GM12864 (cell line): ENCODE measurements at places on chromosomes 5 and 9.

- DNase-seq = no peak
Observed at GRCh38 chr5:56088967-56089829, 94.4 kb upstream of the IL6ST start.

- DNase-seq = peak; percentile 24
Observed at GRCh38 chr9:88303721-88304451, 84.4 kb upstream of the SPIN1 start.

DNA sequence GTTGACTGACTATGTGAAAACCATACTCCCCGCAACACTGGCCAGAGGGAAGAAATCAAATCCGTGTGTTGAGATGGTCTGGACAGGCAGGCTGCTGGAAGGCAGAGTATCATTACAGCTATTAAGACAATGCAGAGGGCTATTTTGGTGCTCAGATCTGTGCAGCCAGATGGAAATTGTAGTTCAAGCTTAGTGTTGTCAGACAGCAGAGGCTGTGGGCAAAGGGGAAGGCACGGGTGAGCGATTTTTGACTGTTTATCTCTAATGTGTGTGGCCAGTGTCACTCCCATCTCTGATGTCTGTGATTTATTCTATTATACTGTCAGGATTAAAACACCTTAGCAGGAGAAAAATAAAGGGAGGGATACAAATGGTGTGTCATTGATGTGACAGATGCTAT is 984.4 kb upstream of the WWC1 start:
- no peak for DNase-seq

GRCh38 chr9:134284273-134284672 is 42.0 kb upstream of the RXRA start:
- DNase-seq = no peak

GRCh38 chr5:173869316-173869715 is 18.8 kb upstream of the CPEB4 start:
- DNase-seq = no peak

DNA sequence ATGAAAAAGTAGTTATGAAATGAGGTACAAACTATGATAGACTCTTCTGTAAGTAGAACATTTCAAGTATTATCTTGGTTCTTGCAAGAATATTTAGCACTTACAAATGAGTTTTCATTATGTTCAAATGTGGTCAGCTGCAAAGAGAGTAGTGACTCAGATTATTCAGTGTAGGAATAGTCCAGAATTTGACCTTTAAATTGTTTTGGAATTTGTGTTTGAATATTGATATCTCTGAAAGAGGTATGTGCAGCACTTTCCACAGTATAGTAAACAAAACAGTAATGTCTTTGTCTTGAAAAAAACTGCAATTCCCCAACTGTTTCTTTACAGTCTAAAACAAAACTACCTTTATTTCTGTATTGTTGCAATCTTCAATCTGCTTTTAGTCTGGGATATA is 56.1 kb downstream of the WDR70 start:
- no peak for DNase-seq

- no peak for DNase-seq
Observed at GRCh38 chr9:113998525-113999255, 79.4 kb downstream of the AMBP start.

- DNase-seq = no peak
Observed at GRCh38 chr5:7802855-7803254, 48.1 kb downstream of the CFAP90 start.

DNA sequence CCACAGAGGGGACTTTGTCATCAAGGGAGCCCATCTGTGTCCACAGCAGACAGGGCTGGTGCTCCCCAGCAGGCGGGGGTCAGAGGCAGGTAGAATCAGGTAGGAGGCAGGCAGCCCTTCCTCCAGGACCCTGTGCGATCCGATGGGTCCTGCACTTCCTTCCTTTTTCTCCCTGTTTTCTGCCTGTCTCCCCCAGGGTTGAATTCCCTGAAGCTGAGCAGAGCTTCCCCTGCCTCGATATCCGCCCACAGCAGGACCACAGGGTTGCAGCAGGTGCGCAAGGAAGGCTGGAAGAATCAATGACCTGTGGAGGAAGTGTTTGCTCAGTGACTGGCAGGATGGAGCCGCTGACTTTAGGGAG is 69.2 kb downstream of the MRPL36 start:
- DNase-seq = no peak

DNA sequence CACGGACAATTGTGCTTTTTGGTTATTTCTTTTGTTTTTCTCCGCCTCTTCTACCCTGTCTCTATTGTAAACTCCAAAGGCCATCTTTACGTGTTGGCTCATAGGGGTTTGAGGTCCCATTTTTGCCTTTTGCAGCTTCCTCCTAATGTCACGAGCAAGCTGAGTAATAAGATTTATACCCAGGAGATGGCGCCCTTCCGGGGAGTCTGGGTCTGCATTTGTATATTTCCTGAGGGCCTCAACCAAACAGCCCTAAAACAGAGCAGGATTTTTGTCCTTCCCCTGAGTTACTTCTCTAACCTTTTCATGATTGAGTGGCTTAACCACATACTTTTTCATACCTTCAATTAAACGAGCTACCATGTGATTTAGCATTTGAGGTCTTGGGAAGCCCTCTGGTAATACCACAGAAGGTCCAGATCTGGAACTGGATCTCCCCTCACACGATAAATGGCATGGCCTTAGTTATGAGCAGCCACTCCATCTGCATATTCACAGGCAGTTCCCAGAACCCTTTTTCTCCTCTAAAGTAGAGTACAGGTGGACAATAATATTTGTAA is 11.2 kb upstream of the CFAP95 start:
- no peak for DNase-seq

GRCh38 chr9:87564791-87565241 is 67.1 kb downstream of the DAPK1 start:
- DNase-seq = no peak

DNA sequence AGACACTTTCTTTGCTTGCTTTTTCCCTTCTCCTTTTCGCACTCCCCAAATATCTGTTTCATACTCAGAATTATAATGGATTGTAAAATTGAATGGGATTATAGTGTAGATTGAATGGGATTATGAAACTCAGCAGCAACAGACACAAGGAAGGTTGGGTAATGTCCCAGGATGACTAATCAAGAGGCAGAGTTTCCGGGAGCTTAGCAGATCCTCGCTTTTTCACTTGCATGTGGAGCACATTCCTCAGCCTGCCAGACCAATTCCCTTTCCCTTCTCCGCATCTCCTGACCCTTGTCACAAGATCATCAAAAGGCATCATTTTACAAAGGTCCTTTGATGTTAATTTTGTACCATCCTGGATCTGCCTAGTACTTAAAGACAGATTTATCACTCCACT is 55.1 kb upstream of the SLC1A1 start:
- DNase-seq = no peak

DNA sequence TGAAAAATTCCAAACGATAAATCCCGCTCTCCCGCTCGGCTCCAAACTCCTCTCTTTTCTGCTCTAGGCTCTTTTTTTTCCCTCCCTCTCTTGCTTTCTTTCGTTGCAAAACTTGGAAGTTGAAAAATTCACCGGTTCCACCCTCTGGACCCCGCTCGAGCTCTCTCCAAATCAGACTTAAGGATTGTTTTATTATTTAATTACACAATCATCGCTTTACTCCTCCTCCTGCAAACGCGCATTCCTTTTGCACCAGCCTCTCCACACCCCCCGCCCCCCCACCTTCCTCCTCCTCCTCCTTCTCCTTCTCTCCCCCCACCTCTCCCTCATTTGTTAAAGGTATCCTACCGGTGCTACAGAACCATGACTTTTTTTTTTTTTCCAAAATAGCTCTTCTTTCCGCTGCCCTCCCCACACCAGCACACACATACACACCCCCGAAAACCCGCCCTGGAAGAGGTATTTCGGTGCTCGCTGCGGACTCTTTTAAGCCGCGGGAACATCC is 535 bp upstream of the NFIB start:
- DNase-seq = no peak

GRCh38 chr5:75472973-75473372 is 38.5 kb downstream of the CERT1 start:
- no peak for DNase-seq

DNA sequence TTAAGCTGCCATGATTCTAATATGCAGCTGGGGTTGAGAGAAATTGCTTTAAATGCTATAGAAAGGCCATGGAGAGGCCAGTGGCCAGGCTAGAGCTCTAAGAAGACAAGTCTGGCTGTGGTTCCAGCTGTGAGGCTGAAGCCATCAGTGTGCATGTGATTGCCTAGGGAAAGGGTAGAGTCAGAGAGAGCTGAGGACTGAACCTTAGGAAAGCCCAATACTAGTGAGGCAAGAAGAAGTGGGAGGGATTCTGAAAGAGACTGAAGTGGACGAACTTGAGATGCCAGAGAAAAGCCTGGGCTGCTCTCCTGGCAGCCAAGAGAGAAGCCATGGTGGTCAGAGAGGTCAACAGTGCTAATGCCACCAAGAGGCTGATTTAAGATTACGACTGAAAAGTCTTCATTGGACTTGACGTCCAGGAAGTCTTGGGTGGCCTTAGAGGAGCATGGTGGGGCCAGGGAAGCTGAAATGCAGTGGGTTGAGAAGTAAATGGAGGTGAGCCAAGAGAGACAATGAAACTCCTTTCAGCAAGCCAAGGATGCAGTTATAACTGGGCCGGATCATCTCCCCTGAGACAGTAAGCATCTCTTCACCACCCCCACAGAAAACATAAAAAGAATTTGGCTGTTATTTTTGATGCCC is 133.2 kb downstream of the TMEM174 start:
- no peak for DNase-seq

DNA sequence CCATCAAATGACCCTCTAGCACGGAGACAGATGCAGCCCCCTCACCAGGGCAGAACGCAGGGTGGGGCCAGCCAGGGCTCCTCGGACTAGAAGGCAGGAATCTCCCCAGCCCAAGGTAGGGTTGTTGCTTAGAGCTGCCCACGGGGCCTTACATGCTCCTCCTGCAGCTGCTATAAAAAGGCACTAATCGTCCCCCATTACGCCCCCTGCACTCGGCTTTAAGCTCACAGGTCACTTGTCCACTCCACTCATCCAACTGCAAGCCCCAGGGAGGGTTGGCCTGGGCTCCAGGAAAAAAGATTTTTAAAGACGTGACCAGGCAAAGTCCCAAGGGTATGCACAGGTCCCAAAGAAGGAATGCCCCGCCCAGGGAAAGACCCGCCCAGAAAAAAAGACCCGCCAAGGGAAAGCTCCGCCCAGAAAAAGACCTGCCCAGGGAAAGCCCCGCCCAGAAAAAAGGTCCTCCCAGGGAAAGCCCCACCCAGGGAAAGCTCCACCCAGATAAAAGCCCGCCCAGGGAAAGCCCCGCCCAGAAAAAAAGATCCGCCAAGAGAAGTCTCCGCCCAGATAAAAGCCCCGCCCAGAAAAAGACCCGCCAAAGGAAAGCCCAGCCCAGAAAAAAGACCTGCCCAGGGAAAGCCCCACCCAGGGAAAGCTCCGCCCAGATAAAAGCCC is 11.1 kb downstream of the GRIN1 start:
- peak; percentile 54 for DNase-seq

DNA sequence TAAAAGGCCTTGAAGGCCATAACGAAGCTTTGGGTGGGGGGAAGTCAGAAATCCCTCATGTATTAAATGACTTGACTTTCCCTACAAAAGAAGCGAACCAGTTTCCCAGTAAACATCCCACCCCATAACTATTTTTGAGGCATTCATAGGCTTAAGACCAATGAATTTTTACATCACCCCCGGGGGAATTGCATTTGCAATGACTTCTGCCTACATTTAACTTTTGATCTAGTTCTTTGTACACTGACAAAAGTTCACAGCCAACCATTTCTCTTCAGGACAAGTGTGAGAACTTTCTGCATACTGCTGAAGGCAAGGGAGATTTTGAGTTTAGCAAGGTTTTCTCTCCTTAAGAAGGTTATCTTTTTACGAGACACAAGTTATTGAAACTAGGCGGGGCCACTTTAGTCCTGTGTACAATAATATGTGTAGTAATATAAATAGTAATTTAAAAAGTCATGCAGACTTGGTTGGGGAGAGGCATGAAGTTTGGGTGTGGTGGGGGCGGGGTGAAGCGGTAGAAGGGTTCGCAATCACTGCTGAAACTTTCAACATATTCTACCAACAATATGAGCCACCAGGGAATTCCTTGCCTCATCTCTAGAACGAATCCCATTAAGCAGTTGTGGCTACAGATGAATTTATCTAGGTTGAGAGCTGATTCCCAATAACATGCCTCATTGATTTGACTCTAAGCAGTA is 2.5 kb downstream of the TJP2 start:
- no peak for DNase-seq

- no peak for DNase-seq
Observed at GRCh38 chr9:3014178-3014577, 170.3 kb upstream of the PUM3 start.

DNA sequence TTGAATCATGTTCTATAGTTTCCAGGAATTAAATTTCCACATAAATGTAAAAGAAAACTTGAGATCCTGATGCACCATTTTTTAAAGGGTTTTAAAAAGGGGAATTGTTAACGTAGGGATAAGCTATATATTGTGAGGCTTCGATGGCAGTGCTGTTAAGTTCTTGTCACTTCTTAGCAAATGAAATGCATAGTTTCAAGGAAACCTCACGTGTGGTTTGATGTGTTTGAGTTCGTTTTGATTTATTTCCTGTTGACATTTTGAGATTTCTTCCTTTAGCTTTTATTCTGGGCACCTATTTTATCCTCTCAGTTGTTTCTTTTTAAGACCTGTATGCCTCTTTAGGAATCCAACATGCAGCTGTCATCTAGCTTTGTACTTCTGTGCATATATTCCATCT is 301.0 kb downstream of the DOCK8 start:
- DNase-seq = no peak

- no peak for DNase-seq
Observed at GRCh38 chr9:19914044-19914443, 125.2 kb upstream of the SLC24A2 start.

DNA sequence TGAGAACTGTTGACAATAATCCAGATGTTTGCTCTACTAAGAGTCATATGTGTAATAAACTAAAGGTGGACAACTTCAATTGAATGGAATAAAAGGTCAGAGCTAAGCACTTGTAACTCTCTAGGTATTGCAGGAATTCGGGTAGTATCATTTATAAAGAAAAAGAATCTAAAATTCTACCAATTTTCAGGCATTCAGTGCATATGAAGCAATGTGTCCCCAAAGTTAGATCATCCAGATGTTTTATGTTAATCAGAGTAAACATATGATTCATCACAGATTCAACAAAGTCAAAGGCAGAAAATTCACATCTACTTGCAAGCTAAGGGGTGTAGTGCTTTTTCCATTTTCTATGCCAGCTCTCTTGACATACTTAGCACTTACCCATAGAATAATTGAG is 477.1 kb downstream of the PDE4D start:
- no peak for DNase-seq

DNA sequence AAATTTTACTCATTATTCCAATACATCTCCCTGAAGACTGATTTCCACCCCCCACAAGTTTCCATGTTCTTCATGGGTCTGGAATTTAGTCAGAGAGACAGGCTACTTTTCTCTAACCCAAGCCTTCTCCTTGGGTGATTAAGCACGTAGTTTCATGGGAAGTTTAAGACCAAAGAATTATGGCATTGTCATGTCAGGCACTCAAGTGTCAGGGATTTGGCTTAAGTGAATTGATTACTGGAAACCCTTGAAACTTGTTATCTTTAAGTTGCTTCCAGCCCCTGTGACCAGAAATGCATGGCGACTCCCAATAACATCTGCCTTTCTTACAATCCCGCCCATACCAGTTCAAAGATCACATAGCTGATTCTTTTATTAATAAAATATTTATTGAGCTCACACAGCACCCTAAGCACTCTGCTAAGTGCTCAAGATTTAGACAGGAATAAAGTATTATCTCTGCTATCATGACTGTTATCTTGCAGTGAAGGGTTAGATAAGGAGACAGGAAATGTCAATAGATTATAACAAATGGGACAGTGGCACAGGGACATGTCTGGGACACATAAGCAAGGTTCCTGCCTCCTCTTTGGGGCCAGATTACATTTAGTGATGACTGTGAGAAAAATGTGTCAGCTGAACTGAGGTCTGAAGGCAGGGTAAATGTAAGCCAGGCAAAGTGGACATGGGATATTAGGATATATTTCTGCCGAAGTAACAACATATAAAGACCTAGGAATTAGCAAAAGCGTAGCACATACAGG is 241.2 kb upstream of the TNC start:
- DNase-seq = no peak
